ENCODE measurements at places on chromosomes 16 and 17.

DNA sequence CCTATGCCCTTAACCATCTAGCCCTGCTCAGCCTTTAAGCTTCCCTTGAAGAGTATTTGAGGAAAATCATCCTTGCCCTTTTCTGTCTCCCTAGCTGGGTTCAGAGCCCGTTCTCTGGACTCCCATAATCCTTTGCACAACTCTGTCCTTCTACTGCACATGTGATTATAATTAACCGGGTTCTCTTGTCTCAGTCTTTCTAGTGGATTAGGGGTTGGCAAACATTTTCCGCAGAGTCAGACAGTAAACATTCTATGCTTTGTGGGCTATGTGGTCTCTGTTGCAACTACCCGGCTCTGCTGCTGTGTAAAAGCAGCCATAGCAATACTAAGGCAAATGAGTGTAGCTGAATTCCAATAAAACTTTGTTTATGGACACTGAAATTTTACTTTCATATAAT is 80.0 kb downstream of the CDRT15 start:
- DNase-seq = no peak

GRCh38 chr16:48008011-48008525 is 147.7 kb downstream of the ABCC12 start:
- DNase-seq = no peak

DNA sequence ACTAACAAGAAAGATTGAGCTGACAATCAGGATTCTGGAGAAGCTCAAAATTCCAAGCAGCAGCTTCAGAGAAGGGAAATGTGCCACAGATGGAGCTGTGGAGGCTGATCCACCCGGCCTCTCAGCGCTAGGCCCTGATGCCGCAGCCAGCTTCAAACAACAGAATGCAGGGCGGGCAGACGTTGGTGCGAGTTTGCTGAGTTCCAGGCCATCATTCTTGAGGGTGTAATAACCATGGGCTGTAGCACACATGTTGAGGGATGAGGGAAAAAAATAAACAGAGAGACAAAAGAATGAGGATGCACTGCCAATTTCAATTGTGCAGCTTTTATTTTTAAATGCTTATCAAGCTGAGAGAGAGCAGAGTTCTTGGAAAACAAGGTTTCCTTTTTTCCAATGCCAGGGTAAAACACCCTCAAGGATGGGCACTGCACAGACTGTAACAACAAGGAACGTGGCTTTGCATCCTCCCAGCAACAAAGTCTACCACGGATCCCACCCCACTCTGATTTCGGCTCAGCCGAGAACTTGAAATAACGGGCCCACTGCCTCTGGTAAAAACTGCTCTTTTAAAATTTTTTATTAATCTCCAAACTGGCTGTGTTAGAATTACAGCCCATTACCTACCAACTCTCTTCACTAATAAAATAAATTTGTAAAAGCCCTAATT is 90.2 kb downstream of the SMG6 start:
- no peak for DNase-seq

DNA sequence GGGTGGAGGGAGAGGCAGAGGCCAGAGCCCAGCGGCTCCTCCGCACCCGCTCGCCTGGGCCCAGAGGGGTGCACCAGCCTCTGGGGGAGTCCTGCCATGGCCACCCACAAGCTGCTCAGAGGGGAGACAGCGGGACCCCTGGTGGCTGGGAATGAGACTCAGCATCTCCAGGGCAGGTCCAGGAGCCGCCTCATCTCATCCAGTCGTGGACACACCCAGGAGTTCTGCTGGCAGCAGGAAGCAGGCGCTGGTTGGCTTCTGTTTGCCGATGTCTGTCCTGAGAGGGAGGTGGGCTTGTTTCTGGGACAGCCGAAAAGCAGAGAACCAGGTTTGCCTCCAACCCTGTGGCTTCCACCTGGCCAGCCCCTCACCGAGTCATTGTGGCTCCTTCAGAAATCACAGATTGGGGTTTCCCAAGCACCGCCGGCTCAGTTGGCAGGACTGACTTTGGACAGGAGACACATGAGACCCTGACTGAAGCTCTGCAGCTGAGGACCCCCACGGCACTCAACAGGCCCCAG is 49.6 kb upstream of the ENPP7 start:
- no peak for DNase-seq

DNA sequence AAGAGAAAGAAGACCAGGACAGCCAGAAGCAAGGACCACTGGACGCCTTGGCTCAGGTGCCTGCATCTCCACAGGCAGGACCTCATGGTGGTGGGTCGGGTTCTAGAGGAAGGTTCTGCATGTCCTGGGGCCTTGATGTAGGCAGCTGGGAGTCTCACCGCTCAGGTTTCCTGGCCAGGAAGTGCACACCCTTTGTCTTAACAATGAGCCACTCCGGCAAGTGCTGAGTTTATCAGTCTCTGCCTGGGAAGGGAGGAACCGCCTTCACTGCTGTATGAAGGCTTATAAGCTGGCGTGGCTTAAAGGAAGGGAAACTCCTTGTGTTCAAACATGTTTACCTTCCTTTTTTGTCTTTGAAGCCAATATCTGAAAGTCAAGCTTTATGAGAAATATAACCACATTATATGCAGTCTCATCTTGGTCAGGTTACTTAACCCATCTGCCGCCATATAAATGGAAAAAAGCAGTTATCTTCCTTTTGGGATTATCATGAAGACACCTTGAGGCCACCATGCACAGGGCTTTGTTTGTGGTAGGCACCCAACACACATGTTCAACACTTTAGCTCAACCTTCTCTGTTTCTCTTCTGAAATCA is at the start of gene ST6GALNAC1:
Gene ST6GALNAC1 (minus strand): TSS at position 205 of the 596 bp plus-strand sequence. CDS start 119 bp downstream, at position 86.
- DNase-seq = no peak

GRCh38 chr16:8740775-8741355 is 56.6 kb downstream of the TMEM186 start:
- DNase-seq = no peak

- no peak for DNase-seq
Observed at GRCh38 chr17:63950940-63951907, 19.1 kb upstream of the CD79B start.

DNA sequence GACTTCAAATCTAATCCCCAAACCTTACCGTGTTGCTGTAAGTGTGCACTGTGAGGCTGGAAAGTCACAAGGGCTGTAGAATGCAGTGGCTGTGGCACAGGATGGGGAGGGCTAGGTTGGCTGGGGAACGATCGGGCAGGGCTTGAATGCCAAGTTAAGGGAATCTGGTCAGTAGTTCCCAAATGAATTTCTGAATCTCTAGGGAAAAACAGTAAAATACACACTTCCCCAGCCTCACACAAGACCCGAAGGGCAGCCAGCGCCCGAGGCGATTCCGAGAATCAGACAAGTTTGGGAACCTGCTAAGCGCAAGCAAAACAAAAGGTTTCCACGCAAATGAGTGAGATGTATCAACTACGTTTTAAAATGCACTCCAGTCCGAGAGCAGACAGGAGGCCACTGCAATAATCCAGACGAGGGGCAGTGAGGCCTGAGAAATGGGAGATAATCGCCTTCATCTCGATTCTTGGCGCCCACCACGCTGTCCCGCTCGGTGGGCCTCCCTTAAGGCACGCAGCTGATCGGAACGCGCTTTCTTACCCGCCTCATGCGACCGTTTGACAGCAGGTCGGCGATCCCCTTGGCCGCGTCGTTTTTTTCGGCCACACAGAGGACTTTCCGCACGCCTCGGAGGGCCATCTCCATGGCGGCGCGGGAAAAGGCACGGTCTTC is 599 bp downstream of the TOP3A start:
- peak; percentile 21 for DNase-seq

GRCh38 chr16:67542464-67542863 is 13.8 kb downstream of the RIPOR1 start:
- DNase-seq = peak; percentile 36

DNA sequence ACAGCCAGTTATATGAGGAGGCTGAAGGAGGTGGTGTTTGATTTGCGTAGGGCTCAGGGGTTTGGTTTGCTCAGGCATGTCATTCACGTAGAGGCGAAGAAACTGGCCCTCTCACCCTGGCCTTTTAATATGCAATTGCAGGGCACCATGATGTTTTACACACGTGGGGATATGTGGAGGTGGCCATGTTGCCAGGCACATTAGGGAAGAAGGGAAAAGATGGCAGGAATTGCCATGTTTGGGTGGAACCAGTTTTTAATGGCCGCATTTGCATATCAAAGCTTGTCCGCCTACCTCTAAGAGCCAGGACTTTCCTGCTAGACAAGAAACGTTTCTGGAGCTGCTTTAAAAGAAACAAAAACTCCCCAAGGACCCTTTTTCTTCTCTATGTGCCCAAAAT is 1483.7 kb upstream of the GOT2 start:
- no peak for DNase-seq

DNA sequence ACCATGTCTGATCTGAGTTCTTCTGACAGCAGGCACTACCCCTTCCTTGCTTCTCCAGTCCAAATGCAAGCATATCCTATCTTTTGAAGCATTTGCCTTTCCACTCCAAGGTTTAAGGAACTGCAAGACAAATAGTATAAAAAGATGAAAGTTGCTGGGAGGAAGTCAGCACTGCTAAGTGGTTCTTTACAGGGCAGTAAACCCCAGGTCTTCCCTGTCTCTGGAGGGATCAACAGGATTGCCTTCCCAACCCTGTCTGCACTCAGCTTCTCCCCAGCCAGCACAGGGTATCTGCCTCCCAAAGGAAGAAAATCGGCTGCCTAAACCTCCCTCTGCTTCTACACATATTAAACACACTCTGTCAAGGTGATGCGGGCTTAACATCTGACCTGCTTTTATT is 46.8 kb downstream of the SOX9 start:
- DNase-seq = no peak

- DNase-seq = no peak
Observed at GRCh38 chr16:23330583-23331249, 28.6 kb downstream of the SCNN1B start.

GRCh38 chr16:15521758-15522509 is 87.5 kb downstream of the BMERB1 start:
- no peak for DNase-seq

DNA sequence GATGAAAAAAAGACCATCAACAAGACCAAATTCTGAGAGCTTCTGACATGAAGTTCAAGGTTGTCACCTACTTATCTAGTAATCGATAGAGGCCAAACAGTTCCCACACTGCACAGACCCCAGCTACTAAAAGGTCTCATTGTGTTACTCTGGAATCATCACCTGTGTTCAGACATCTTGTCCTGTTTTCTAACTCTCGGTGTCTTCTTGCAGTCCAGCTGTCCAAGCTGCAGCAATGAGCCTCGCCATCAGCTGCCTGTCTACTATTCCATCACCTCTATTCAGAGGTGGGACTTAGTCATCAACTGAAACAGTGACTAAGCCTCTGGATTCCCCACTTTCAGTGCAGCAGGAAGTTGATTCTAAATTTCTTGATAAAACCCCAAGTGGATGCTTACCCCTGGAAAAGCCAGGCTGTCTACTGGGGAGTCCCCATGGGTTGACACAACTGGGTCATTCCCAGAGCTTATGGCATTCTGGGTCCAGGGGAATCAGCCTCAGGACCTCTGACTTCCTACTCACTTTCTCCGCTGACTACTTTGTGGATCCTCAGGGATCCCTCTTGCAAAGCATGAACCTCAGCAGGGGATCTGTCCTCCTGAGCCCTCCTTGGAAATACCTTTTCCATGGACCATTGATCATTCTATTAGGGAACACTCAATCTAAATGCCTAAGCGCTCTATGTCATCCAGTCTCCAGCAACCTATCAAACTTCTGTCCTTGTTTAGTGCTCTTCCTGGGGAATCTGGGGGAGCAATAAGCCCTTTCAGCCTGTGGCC is 46.5 kb downstream of the HNF1B start:
- peak; percentile 6 for DNase-seq

GRCh38 chr16:3599922-3600321 is 11.5 kb downstream of the SLX4 start:
- no peak for DNase-seq

- peak; percentile 85 for DNase-seq
Observed at GRCh38 chr16:70750893-70751467, 50.0 kb downstream of the VAC14 start.

DNA sequence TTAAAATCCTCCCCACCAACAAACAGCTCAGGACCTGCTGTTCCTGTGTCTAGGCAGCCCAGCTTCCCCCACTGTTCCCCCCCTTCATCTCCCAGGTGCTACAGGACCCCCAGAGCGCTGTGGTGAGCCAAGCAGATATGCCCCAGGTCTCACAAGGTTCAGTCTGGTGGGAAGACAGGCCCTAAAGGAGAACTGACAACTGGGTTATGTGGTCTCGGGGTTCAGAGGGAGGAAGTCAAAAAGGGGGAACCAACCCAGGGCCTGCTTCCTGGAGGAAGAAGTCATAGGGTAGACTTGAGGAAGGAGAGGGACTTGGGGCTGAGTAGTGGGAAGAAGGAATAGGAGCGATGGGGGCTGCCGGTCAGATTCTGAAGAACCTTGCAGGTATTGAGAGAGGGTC is 2.6 kb downstream of the RIPOR1 start:
- DNase-seq = peak; percentile 89

DNA sequence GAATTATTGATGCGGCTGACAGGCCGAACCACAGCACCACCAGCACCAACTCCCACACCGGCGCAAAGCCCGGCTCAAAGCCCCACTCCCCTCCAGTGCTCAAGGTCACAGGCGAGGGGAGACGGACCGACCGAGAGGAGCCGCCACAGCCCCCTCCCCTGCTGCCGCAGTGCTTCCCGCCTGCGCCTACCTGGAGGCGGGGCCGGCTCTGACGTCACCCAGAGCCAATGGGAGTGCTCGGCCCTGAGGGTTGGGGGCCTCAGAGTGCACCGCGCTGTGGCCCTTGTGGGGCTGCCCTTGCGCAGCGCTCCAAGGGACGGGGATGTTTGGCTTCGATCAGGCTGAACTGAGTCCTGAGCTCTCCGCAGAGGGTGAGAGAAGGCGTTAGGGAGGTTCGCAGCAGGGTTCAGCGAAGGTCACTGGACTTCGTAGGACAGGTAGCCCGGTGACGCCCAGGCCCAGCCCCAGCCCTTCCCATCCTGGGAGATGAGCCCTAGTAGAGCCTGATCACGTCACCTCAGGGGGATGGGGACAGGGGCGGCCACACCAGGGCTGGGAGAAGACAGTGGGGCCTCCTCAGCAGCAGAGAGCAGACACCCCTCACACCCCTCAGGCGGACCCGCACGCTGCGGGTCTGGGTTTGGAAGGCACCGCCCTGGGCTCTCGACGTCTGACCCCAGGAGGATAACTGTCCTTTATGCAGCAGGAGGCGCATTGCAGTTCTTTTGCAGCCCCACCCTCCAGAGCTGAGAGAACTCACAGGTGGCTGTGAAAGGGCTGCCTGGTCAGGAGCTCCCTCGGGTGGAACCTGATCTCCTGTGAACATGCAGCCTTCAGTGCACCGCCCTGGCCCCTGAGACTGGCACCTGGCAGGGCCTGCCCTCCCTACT is 1.5 kb downstream of the NDRG4 start:
- DNase-seq = no peak

DNA sequence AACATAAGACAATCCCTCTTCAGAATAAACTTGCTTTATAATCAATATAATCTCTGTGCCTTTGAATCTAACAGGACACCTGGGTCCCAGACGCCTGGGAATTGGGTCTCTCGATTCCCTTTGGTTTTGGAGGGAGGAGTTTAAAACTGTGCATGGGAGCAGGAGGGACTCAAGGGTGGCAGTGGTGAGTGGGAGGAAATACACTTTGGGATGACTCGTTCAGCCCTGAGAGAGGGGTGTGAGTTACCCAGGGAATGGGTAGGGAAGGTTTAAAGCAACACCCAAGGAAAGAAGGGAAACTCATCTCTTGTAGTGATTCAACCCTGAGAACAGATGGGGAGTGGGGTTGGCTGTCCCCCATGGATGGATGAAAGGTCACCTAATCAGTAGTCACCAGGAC is 1.6 kb downstream of the RANGRF start:
- DNase-seq = no peak
